Bone marrow (tissue), 2 donors: ENCODE measurements at places on chromosomes 12 and 14.

DNA sequence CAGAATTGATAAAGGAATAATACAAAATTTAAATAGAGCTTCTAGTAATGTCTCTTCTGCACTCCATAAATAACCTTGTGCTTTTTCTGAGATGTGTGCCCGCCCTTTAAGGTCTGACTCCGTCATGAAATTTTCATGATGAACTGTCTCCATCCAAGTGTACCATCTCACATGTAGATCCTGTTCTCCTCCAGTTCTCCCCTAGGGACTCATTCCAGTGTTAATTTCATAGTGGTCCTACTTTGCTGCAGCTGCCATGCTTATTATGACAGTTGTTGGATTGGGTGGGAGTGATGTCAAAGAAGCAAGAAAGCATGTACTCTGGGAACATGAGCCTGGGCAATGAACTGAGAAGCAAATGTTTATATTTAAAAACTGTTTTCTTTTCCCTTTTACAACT lies 442.5 kb upstream of the PDE3A start:
- DNase-seq = no peak

DNA sequence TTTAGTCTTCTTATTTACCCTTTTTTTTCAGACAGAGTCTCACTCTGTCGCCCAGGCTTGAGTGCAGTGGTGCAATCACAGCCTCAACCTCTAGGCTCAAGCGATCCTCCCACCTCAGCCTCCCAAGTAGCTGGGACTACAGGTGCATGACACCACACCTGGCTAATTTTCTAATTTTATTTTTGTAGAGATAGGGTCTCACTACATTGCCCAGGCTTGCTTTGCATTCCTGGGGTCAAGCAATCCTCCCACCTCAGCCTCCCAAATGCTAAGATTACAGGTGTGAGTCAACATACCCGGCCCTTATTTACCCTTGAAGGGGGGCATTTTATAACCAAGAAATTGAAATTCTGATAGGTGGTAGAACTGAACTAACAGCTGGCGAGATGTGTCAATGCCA lies 21.0 kb downstream of the HECTD4 start:
- no peak for DNase-seq

DNA sequence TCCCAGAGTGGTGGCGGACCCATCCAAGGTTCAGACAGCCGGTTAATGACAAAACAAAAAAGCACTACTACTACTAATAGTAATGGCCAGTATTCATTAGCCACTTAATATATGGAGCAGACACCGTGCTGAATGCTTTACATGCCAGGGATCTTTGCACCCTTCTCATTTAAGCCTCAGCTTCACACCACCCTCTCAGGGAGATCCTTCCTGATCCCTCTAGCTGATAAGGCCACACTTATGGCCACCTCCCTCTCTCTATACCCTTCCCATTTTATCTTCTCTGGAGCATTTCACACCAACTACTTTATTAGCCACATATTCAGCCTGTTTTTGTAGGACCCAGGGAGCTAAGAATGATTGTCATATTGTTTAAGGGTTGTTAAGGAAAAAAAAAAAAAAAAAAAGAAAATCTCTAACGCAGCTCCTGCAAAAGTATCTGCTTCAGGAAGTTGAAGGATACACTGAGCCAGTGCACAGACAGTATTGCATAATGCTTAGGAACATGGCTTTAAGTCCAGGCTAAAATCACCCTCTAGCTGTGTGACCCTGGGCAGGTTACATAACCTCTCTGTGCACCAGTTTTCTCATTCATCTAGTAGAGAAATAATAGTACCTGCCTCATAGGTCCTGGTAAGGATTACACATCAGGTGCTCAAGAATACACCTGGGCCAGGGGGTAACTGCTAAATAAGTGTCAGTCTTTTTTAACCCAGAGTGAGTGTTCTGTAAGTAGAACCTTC lies 29.4 kb downstream of the NUAK1 start:
- no peak for DNase-seq

- DNase-seq = peak; percentile 26
Measured at GRCh38 chr12:85874031-85874461, at the start of gene NTS. TSS of gene NTS (plus strand) at chr12:85874295. CDS start at chr12:85874404, 109 bp downstream.

- DNase-seq = no peak
Measured at GRCh38 chr12:75798136-75798926, 233.2 kb downstream of the PHLDA1 start.

GRCh38 chr14:71629765-71630492 lies 302.3 kb upstream of the RGS6 start:
- no peak for DNase-seq

DNA sequence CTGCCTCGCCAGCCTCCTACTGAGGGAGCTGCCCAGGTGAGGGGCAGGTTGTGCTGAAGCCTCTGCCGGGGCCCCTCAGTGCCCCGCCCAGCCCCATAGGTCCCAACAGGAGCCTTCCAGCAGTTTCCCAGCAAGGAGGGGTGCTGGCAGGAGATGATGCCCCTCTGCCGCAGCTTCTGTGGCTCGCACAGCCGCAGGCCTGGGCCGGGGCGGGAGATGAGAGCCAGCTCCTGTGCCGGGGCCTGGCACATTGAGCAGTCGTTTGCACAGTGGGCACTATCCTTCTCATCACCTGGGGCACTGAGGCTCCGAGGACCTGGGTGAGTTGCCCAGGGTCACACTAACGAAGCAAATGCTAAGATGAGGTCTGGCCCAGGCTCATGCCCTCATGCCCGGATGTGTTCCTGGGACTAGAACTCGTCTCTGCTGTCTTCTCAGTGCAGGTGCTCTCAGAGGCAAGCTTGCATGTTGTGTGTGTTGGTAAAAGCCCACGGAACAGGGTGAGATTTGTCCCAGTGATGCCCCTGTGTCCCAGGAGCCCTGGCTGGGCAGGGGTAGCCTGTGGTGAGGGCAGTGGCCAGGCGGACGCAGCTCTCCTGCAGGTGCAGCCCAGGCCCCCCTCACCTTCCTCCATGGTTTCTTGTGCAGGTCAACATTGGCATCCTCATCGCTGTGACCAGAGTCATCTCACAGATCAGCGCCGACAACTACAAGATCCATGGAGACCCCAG lies 177.5 kb downstream of the ADGRD1 start:
- no peak for DNase-seq
